Stimulated activated CD4-positive, alpha-beta T cell treated with anti-CD3 and anti-CD28 coated beads, Interleukin-1b, Interleukin-23, amount 100 ng/mL, for 1 hour (primary cell): ENCODE measurements at places on chromosomes 12 and 14.

- DNase-seq = no peak
Measured at GRCh38 chr12:54225666-54226065, 36.9 kb upstream of the SMUG1 start.

GRCh38 chr12:93892423-93893268, 215.5 kb downstream of the CRADD start:
- no peak for DNase-seq

- DNase-seq = no peak
Measured at GRCh38 chr12:13812168-13812567, 169.2 kb downstream of the GRIN2B start.

DNA sequence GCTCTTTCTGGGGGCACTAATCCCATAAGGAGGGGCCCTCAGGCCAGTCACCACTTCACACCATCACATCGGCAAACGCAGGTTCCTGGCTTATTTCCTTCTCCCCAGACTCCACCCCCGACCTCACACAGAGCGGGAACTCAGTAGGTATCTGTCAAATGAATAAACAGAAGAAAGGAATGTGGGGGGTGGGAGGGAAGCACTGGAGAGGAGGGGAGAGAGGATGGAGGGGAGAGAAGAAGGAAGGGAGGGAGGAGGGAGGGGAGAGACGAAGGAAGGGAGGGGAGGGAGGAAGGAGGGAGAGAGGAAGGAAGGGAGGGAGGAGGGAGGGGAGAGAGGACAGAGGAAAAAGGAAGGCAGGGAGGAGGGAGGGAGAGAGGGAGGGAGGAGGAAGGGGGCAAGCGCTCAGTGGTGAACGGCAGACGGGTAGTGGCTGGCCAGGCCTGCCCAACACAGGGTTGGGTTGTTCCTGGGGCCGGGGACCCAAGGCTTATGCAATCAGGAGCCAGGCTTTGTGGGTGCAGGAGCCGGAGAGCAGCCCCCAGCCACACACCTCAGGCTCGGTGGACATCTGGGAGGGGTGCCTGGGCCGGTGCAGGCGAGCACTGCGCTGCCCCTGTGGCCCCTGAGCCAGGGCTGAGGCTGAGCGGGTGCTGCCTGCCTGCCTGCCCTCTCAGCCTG, 52.6 kb upstream of the FBRSL1 start:
- DNase-seq = no peak

DNA sequence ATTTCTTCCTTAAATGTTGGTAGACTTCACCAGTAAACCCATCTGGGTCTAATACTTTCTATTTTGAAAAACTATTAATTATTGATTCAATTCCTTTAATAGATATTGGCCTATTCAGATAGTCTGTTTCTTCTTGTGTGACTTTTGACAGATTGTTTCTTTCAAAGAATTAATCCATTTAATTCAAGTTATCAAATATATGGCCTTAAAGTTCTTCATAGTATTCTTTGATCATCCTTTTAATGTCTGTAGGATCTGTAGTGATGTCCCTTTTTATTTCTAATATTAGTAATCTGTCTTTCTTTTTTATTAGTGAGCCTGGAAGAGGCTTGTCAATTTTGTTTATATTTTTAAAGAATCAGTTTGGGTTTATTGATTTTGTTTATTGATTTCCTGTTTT, 190.0 kb downstream of the SLC38A4 start:
- no peak for DNase-seq

GRCh38 chr12:52327052-52327829, 6.0 kb upstream of the KRT83 start:
- peak; percentile 47 for DNase-seq

DNA sequence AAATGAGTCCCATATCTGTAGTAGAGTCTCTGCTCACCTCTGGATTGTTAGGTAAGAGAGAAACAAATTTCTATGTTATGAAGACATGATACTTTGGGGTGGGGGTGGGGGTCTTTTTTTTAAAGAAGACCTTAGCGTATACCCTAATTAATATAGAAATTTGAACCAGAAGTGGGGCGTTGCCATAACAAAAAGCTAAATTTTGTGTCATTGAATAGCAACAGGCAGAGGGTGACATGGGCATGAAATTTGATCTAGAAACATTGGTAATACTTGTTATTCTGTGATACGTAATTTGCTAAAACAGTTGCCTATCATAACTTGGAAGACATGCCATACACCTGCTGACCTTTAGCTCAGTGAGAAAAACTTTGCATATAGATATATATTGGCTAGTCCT, 92.3 kb upstream of the SLC38A2 start:
- DNase-seq = no peak

GRCh38 chr14:103463851-103464250, 58.8 kb downstream of the CKB start:
- no peak for DNase-seq

DNA sequence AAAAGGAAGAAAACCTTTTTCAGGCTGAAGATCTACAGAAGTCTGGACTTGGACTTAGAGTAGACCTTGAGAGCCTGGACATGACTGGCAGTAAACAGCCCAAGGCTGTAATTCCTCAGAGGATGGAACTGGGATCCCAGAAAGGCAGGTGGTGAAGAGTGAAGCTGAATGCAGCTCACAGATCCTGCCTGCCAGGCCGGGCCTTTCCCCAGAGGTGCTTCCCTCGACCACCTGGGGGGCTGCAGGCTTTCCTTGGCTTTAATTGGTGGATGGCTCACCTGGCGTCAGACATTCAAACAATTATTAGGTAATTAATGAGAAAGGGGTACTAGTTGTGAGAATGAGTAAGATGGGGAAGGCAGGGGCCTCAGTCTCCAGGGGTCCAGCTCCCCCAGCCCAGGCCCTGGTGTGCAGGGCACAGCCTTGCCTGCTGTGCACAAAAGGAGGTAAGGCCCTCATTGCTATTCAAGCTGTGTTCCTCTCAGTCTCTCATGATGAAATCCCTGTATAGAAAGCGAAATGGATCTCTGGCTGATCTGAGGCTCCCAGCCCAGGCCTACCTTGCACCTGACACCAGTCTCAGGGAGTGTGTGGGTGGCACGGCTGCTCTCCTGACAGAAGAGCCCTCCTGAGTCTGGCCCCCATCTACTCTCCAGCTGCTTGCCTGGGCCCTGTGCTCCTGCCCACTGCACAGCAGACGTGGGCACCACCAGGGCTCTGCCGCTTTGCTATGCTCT, 63.0 kb upstream of the TCL1A start:
- no peak for DNase-seq

GRCh38 chr12:64663015-64663414, 52.7 kb downstream of the RASSF3 start:
- no peak for DNase-seq

DNA sequence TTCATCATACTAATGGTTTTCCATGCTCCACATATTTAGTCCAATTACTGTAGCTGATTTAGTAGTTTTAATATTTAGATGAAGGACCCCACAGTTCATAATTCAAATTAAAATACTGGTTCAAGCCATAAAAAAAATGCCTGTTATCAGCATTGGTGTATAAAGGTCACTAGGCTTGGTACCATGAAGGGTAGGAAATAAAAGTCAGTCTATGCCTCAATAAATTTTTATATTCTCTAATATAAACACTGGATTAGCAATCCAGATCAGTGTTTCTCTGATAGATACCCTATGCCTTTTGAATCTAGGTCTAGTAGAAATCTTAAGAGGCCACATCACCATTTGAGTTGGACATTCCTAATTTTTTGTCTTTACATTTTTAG, 163.2 kb upstream of the HIF1A start:
- no peak for DNase-seq

GRCh38 chr12:12683725-12684124, 12.3 kb downstream of the GPR19 start:
- no peak for DNase-seq

GRCh38 chr14:93970965-93971634, 5.3 kb downstream of the ASB2 start:
- no peak for DNase-seq

DNA sequence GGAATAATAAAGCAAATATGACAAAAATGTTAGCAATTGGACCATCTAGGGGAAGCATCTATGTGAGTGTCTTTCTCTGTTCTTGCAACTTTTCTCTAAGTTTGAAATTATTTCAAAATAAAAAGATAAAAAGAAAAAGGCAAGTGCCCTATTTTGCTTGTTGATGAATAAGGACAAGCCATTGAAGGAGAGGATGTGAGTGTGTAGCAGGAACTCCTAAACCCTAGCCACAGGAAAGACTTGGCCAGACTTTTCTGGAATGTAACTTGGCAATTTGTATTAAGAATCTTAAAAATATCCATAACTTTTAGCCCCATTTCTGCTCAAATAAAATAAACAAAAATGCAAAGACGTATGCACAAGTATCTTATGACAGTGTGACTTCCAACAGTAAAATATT, 279.4 kb downstream of the CACNA1C start:
- no peak for DNase-seq

GRCh38 chr14:34872822-34873588, 2.2 kb downstream of the BAZ1A start:
- no peak for DNase-seq

- DNase-seq = no peak
Measured at GRCh38 chr14:97703006-97703760, 906.0 kb downstream of the VRK1 start.

GRCh38 chr12:49800421-49801140, 27.6 kb downstream of the NCKAP5L start:
- DNase-seq = no peak

- no peak for DNase-seq
Measured at GRCh38 chr12:42221726-42222125, 16.3 kb downstream of the YAF2 start.

DNA sequence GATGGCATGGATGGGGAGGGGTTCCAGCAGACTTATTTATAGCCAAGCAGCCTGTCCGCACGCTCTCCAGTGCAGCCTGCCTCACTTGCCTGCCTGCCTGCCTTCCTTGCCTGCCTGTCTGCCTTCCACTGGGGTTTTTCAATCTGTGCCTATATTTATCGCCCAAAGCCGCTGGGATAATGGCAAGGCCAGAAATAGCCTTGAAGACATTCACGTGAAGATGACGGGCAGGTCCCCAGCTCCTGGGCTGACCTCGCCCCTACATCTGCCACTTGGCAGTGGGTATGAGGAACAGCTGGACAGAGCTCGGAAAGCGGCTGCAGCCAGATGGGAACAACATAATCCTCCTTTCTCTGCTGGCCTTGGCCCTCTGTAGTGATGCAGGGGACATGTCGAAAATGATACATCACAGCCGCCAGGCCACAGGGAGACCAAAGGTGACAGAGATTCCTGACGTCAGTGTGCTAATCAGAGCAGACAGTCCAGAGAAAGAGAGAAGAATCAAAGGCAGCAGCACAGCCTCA, 53.3 kb downstream of the PITPNM2 start:
- no peak for DNase-seq

DNA sequence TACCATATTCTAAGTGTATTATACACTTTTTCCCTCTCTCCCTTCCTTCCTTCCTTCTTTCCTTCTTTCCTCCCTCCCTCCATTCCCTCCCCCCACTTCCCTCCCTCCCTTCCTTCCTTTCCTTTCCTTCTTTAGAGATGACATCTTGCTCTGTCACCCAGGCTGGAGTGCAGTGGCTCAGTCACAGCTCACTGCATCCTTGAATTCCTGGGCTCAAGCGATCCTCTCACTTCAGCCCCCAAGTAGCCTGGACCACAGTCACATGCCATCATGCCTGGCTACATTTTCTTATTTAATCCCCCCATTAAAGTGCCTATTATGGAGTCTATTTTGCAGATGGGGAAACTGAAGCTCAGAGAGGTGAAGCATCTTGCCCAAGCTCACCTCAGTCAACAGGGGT, 55.0 kb downstream of the SVOP start:
- DNase-seq = no peak

GRCh38 chr14:104427131-104427851, 152.3 kb upstream of the C14orf180 start:
- no peak for DNase-seq

GRCh38 chr14:89256283-89256682, 160.8 kb downstream of the FOXN3 start:
- no peak for DNase-seq

GRCh38 chr14:20659336-20659735, 17.8 kb upstream of the OR6S1 start:
- DNase-seq = no peak

GRCh38 chr12:23446746-23447145, 502.7 kb downstream of the SOX5 start:
- no peak for DNase-seq
